ENCODE measurements at places on chromosomes 13 and 19.

- no peak for DNase-seq
These were observed 57.5 kb downstream of the ZNF726 start for GRCh38 chr19:23972161-23972560.

DNA sequence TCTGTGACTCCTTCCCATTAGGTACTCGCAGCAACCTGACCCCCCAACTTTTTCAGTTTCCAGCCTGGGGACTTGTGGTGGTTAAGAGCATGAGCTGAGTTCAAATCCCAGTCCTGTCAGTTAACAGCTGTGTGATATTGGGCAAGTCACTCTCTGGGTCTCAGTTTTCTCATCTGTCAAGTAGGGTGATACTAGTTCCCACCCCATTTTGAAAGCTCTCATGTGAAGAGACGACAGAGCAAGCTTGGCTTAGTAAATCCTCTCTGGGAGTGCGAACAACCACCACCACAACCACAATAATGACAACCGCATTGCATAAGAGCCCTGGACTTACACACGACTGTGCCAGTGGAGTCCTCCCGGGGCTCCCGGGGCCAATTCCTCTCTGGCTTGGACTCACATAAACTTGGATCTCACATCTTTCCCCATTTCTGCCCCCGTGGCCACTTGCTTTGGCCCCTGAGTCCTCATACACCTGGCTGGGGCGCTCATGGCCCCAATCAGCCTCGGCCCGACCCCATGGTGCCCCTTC lies 454 bp downstream of the BLVRB start:
- no peak for DNase-seq

GRCh38 chr13:78022164-78022877 lies 103.7 kb upstream of the EDNRB start:
- no peak for DNase-seq

GRCh38 chr19:49888510-49888824 lies 8.2 kb downstream of the IL4I1 start:
- DNase-seq: no peak

- DNase-seq: no peak
These were observed 170.0 kb downstream of the LMO7 start for GRCh38 chr13:75806117-75806516.

DNA sequence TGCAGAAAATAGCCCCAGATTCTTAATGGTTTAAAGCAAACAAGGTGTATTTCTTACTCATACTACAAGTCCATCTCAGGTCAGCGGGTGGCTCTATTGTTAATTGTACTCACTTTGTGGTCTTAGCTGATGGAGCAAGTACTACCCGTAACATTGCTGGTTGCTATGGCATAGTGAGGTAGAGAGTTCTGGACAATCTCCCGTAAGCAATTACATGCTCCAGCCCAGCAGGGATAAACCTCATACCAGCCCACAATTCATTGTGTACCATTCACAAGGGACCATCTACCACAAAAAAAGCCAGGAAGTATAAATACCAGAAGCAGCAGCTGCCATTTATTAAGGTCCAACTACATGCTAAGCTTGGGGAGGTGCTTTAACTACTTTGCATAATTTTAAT lies 167.1 kb downstream of the PCDH9 start:
- no peak for DNase-seq

DNA sequence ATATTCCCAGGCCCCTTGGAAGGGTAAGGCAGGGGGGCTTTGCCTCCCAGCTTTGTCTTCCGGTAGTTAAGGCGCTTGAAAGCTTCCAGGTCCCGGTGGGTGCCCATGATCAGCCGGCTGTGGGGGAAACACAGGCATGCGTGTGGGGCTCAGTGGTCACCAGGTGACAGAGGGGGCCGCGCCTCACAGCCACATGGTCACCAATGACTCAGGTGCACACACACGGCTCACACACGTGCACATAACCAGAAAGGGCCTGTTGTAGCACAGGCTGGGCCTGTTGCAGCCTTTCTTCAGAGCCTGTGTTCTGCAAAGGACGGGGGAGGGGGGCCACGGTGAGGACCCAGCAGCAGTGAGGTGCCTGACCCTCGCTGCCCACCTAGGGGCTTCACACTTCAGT lies 5.9 kb downstream of the NANOS3 start:
- DNase-seq: no peak

DNA sequence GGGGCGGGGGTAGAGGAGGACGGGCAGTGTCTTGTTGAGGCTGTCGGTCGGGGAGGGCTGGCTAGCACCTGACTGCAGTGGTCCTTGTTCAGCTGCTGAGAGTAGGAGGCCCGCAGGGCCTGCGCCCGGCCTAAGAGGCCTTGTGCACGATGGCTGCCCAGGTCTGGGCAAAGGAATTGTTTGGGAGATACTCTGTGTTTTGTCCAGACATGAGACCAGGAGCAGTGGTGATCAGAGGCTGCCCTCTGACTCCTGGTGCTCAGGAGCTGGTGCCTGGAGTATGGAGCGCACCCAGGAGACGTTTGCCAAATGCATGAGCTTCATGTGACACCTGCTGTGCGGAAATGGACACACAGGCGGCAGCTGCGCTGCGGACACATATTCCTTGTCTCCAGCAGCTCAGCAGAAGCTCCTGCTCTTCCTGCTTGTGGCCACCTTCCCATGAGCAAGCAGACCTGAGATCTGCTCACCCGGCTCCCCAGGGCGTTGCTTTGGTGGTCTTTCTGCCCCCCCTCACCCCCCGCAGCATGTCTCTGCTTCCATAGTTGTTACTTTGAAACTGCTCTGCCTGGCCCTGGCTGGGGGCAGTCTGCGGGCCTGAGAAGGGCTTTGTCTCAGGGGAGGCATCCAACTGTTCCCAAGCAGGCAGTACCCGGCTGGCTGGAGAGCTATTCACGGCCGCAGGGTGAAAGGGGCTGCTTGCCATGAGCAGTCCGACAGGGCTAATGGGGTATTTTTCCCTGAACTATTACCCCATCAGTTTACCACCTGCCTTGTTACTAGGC lies 163.9 kb downstream of the TEX29 start:
- DNase-seq: no peak

- peak; percentile 83 for DNase-seq
These were observed 1.6 kb downstream of the DACT3 start for GRCh38 chr19:46659151-46660007.

GRCh38 chr13:105491345-105491744 lies 1044.1 kb downstream of the EFNB2 start:
- no peak for DNase-seq

GRCh38 chr19:32896516-32897214 lies 27.1 kb upstream of the SLC7A9 start:
- DNase-seq: no peak
